ENCODE measurements at places on chromosomes 3 and 15.
A peak's percentile ranks its signal among the peaks of the same experiment; 100 is the strongest.

DNA sequence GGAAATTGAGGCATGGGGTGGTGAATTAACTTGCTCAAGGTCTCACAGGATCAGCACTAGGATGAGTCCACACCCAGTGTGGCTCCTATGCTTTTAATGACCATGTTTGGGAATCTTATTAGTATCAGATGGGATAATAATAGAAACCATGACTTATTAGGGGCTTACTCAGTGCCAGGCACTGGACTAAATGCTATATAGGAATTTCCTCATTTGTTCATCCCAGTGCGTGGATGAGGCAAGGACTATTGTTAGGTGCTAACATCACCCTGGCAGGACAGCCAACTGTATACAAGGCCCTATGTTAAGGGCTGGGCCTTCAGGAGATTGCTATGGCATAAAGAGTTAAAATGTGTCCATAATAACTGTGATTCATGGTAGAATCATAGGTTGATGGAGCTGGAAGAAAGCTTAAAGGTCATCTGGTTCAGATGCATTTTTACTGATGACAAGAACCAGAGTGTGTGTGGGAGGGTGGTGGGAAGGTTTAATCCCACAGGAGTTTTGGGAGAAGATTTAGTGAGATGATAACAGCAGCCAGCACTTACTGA is 4.7 kb upstream of the FEM1B start:
- DNase-seq, result no peak

DNA sequence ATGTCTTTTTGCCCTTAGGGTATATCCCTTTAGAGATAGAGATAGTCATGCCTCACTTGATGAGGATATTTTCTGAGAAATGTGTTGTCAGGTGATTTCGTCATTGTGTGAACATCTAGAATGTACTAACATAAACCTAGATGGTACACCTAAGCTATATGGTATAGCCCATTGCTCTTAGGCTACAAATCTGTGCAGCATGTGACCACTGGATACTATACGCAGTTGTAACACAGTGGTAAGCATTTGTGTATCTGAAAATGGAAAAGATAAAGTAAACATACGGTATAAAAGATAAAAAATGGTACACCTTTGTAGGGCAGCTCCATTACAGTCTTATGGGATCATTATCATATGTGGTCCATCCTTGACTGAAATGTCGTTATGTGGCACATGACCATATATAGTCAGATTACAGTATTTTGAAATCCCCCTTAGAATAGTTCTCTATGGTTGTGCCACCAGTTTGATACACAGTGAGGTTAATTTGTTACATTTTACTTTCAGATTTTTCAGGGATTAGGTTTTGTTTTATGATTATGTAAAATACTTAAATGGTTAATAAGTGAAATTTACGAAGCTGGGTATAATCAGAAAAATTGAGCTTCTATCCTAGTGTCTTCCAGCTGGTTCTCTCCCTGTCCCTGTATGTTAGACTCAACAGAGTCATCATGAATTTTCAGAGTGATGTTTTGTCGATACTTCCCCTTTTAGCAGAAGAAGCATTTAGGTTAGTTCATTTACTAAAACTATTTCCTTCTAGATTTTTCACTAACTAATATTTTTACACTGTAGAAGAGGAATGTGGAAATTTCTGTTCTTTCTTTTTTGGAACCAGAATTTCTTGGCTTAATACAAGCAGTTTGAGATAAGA is 12.8 kb downstream of the SETD5 start:
- no peak for DNase-seq

GRCh38 chr3:105970283-105970682 is 101.5 kb upstream of the CBLB start:
- no peak for DNase-seq

DNA sequence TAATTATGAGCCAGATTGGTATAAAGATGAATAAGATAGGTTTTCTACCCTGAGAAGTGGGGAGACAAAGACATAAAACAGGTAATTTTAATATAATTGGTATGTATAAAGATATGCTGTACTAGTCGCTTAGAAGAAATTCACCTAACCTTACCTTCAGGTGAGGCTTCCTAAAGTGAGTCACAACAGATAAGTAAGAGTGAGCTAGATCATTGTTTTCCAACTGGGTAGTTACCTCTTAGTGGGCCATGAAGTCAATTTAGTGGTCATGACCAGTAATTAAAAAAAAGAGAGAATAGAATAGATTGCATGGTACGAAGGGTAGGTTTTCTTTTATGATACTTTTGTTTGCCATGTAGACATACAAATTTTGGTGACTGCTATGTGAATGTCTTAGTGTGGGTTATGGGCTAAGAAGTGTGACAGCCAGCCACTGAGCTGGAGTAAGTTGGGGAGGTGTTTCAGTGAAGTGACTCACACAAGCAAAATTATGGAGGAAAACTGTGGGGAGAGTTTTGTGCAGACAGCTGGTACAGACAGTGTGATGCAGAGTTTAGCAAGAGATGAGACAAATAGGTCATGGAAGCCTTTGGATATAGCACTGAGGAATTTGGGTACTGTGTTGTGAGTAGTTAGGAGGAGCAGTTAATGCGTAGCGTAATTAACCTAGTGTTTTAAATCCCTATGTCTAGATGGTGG is 8.2 kb downstream of the TRNT1 start:
- no peak for DNase-seq

- no peak for DNase-seq
Observed at GRCh38 chr3:45975686-45976085, 19.9 kb downstream of the FYCO1 start.

GRCh38 chr3:159609625-159610024 is 379.0 kb upstream of the IL12A start:
- no peak for DNase-seq

GRCh38 chr3:14371573-14372474 is 30.6 kb upstream of the SLC6A6 start:
- no peak for DNase-seq

DNA sequence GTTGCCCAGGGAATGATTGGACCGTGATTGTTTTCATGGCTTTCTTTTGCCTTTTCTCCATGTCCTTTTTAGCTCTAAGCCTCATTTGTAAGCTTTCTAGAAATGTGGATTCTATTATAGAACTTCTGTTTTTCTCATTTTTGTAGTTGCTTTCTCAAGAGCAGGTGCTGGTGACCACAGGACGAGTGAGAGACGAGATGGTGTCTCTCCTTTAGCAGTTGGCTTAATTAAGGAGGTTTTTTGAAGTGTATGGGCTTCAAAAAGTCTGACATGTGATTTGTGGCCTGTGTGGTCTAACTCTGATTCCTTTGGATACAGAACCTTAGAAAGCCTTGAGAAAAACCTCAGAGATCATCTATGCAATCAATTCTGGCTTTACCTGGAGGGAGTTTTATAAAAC is 292.8 kb downstream of the LPP start:
- no peak for DNase-seq

GRCh38 chr15:52984507-52984906 is 194.4 kb upstream of the ONECUT1 start:
- DNase-seq, result no peak

DNA sequence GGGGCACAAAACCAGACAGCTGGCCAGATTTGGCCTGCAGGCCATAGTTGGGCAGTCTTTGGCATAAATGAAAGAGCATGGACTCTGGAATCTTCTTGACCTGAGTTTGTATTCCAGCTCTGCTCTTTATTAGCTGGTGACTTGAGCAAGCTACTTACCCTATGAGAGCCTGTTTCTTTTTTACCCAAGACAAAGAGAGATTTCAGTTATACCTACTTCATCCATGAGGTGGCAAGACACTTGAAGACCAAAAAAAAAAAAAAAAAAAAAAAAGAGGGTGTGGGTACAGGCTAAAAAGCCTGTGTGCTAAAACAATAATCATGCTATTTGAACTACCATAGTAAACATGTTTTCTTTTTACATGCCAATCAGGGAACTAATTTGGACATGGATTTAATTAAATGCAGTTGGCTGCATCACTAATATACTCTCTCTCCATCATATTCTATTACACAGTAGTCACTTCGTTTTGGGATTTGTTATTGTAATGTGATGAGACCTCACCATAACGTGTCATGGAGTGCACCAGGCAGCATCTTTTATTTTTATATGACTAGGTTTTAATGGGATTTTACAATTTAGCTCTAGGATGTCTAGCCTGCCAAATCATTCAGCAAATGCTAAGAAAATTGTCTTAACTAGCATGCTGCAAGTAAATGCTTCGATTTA is 109.2 kb upstream of the FHIT start:
- DNase-seq, result no peak

DNA sequence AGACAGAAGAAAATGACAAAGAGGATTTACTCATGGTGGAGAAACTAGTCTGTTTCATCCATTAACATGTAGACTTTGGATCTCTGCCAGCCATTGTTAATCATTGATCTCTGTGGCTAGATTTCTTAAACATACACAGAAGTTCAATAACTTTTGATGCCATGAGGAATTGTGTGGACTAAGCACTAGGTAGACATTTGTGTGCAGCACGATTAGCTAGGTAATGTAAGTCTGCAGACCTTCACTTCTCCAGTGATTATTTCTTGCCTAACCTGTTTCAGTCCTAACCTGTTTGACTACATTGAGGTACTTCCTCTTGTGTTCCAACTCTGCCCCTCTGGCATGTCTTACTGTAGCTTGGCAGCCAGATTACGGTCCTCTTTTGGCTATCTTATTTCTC is 928.5 kb upstream of the ROBO1 start:
- DNase-seq, result no peak

- DNase-seq, result peak; percentile 74
Observed at GRCh38 chr3:124878561-124879336, 8.4 kb downstream of the ITGB5 start.

DNA sequence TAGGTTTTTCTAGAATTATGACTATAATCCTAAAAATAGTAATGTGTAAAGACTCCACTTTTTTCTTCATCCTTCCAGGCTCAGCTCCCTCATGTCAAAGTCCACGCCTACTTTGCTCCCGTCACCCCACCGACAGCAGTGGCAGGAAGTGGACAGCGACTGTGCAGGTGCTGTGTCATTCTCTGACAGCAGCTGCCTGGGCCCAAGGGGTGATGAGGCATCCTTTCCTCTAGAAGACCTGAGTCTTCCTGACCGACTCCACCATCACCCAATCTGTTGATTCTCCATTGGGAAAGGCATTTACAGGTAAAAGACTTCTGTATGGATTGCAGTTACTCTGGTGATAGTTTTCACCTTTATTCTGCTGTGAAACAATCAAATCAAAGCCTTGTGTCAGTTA is 54.8 kb downstream of the UBP1 start:
- no peak for DNase-seq

DNA sequence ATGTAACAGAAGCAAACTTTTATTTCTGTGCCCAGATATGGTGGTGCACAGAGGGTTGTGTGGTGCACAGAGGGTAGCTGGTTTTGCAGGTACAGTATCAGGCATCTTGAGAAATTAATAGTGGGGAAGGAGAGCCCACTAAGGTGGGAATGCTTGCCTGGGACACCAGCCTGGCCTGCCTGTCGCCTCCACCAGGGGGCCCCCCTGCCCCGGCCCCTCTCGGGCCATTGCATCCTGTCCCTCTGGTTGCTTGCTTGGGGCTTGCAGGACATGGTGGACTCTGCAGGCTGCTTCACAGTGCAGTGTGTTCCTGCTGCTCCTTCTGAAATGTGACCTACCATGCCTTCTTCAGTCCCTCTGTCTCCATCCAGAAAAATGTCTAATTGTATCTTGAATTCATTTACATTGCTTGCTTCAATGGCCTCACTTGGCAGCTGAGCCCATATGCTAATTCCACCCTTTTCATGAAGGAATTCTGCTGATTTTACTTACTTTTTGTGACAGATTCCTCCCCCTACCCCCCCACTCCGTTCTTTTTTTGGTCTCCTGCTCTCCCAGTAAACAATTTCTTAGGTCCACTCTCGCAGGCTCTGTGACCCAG is 73.6 kb downstream of the EEFSEC start:
- no peak for DNase-seq

DNA sequence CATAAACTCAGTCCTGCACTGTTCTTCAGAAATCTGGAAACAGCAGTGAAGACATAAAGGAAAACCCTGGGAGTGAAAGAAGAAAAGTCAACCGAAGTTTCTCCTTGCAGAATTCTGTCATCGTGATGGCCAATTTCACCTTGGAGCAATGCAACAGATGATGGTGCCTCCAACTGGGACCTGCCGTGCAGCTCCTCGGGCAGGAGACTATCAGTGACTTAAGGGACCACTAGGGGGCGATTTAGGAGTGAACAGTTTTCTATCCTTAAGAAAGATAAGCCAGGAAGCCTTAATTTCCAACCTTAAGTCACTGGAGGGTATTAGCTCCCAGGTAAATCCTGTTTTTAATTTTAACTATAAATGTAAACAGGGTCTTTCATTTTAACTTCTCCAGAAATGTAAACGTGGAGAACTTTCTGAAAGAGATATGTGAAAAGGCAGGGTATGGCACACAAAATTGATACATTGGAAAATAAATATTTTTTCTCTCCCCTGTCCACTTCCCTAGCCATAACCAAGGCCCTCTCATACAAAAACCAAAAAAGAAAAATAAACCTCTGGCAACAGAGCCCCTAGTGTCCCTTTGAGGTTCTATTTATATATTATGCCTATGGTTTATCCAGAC is 116.3 kb downstream of the PDZRN3 start:
- peak; percentile 63 for DNase-seq

DNA sequence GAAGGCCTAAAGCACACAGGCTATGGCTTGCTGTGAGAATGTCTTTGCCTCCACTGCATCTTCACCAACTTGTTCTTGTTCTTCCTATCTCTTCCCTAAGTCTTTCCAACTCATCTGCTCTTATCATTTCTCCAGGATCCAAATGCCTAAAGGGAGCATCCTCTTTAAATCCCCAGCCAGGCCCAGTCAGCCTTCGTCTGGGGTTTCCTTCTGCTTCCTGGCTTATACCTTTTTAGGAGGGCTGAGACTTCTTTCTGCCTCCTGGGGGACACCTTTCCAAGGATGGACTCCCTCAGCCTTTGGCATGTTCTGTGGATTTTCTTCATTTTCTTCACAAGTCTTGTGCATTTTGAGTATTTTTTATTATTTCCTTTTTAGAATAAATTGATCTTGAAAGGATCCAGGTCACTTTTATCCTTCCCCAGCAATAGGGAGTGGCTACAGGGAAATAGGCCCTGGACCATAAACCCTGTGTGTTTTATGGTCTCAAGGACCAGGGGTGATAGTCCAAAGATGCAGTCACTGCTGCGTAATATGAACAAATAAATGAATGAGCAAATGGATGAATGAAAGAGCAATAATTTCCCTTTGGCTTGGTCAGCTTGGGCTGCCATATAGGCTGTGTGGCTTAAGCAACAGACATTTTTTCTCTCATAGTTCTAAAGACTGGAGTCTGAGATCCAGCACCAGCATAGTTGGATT is 122.1 kb upstream of the LRIG1 start:
- no peak for DNase-seq

DNA sequence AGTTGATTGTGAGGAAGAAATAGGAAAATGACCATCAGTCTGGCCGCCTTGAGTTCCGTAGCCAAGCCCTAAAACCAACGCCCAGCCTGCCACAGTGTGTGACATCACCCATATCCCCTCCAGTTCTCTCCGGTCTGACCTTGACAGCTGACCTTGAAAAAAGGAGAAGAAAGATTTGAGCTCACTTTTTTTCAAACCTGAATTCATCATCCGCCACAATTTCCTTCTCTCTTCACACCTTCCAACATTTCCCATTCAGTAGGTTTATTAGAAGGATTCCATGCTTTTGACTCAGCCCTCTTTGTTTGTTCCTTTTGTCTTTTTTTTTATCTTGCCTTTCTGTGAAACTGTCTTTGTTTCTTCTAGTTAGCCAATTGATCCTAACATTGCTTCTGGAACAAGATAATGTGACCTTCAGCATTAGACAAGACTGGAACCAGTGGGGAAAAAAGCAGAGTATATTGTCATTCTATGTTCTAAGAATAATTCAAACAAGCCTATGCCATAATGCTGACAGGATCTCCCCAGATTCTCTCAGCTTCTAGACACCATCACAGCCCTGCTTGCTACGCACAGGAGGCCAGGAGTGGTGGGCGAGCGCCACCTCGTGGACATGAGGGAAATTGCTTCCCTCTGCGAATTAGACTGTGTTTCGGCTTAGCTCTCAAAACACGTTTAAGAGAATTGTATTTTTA is 283.1 kb downstream of the FGF12 start:
- DNase-seq, result peak; percentile 6

All from amniotic stem cell (primary cell).